ENCODE measurements at places on chromosomes 16 and 17. TPM values are rescaled to one million over a fixed set of nuclear protein-coding genes. Genes with fewer than 3 reads are reported as not detected.

Gene SENP3
- 66.4 TPM for total RNA-seq

Gene CES3
- not detected for total RNA-seq

Gene TMEM92
- 0.18 TPM for total RNA-seq

Gene KRT32
- total RNA-seq = not detected

Gene SLC16A13
- 2.7 TPM for total RNA-seq

Gene NUDT7
- total RNA-seq = 1.1 TPM

Gene CBX4
- total RNA-seq = 18.2 TPM

Data from HFFc6 (cell line).